ENCODE measurements at places on chromosomes 13 and 19.

GRCh38 chr13:38013676-38014075 lies 144.1 kb upstream of the TRPC4 start:
- no peak for DNase-seq

GRCh38 chr13:35796623-35797022 lies 320.1 kb upstream of the MAB21L1 start:
- DNase-seq = no peak

DNA sequence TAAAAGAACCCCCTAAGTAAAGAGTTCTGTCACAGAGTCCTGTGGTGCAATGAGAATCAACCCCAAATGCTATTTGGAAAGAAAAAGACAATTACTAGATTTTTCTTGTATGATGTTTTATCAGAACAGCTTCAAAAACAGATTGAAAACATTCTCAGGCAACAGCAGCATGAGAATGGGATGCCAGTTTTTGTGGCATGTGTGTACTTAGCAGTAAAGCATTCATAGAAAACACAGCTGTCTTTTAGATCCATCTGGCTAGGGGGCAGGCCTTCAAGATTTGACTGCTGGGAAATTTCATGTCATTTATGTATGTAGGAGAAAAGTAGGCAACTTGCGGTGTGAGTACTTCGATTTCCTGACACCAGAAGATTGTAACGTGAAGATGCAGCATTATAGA lies 170.5 kb upstream of the HTR2A start:
- no peak for DNase-seq

DNA sequence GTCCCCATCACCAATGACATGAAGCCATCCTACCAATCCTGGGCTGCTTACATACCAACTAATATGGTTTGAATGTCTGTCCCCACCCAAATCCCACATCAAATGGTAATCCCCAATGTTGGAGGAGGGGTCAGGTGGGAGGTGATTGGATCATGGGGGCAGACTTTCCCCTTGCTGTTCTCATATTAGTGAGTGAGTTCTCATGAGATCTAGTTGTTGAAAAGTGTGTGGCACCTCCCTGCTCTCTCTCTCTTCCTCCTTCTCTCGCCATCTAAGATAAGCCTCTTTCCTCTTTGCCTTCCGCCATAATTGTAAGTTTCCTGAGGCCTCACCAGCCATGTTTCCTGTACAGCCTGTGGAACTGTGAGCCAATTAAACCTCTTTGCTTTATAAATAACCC lies 53.6 kb upstream of the FAM124A start:
- DNase-seq = peak; percentile 59

GRCh38 chr19:58476498-58477015 lies 405 bp downstream of the ZNF446 start:
- DNase-seq = no peak

DNA sequence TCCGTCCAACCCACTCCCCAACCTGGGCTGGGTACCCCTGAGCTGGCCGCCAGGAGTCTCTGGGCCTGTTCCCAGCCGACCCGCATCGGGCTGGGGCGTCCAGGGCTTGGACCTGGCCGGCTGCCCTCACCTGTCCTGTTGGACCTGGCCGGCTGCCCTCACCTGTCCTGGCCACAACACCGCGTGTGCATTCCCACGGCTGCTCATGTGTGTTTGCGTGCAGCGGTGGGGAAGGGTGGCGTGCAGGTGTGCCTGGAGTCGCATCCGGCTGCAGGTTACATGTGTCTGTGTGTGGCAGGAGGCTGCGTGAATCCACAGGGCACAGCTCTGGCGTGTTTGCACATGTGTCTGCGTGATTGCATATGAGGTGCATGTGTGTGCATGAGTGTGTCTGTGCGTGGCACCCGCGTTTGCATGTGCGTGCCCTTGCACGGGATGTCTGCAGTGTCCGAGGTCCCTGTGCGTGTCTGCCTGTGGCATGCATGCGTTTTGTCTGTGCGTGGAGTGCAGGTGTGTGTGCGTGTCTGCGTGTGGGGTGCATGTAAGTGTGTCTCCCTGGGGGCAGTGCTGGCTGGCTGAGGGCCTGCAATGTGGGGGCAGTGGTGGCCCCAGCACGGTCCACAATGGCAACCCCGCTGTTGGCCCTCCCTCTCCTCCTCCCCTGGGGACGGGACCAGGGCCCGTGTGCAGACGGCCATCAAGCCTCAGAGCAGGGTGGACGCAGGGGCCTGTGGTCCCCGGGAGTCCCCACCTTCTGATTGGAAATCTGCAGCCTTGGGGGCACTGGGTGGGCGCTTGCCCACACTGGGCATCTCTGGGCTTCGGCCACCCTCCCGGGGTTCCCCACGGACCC lies 3.4 kb downstream of the EFNA2 start:
- DNase-seq = no peak

DNA sequence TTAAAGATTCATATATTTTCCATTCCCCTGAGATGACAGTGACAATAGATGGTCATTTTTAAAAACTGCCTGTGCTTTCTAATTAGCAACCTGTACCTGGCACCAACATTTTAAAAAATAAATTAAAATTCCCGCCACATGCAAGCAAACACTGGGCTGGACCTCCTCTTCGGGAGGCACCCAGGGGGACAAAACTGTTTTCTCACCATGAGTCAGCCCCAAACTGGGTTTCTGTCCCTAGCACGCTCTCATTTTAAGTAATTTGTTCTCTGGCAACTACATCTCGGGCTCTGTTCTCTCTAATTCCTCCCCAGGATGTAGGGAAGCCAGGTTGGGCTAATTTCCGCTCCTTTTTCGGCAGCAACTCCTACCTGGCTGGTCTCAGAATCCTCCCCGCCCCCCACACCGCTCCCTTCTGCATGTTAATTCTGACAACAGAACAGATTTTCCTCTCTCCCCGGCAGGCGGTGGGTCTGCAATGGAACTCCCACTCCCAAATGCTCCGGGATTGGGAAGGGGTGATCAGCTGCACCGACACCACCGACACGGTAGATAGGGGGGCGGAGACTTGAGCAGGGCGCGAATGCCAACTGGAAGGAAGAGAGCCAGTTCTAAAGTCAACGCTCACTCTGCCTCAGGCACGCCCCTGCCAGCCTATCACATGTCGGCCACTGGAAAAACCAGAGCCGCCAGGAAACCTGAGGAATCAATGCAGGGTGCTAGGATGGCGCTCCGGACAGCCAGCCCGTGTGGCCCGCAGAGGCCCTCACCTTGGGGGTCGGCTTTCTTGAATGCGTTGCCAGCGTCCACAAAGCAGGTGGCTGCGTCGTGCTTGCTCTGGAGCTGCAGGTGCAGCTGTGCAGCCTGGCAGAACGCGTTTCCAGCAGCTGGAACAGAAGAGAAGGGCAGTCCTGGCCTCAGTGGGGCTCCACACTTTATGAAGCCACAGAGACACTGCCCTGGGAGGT lies 14.7 kb downstream of the NAPA start:
- peak; percentile 71 for DNase-seq

- DNase-seq = no peak
These were observed 137.0 kb downstream of the SLITRK6 start for GRCh38 chr13:85662186-85662585.

DNA sequence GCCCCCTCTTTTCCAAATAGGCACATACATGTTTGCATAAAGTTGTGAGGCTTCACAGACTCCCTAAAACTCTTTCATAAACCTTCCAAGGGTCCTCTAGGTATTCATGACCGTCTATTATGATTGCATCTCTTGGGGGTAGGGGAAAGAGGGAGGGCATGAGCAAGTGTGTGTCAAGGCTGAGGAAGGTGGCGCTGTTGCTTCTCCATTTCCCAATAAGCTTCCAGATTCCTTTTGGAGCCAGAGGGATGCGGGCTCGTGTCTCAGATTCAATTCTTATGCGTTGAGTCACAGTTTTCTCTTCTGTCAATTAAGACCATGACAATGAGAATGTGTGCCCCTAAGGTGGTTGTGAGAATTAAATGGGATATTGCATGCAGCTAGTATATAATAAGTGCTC lies 51.0 kb upstream of the CYP2A7 start:
- DNase-seq = peak; percentile 77

DNA sequence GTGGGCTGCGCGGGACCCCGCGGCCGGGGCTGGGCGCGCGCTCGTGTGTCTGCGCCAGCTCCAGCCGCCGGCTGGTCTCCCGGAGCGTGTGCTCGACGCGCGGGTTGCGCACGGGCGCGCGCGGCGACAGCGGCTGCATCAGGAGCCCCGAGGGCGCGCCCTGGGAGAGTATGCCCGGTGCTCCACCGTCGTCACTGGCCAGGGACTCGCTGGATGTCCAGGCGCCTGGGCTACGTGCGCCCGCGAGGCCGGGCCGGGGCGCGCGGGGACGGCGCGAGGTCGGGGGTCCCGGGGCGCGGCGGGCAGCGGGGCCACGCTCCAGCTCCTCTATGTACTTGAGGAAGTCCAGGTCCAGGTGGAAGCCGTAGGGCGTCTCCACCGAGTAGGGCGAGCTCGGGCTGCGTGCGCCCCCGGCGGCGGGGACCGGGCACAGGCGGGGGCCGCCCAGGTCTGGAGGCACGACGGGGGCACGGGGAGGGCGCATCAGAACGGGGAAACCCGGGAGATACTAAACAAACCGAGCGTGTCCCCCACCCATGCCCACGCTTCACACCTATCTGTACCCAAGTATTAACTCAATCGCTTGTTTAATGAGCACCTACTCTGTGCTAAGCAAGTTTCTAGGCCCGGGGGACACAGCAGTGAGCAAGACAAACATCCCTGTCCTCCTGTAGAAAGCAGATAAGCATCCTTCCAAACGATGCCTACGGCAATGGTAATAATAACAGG lies 7.6 kb downstream of the KANK3 start:
- DNase-seq = peak; percentile 76

DNA sequence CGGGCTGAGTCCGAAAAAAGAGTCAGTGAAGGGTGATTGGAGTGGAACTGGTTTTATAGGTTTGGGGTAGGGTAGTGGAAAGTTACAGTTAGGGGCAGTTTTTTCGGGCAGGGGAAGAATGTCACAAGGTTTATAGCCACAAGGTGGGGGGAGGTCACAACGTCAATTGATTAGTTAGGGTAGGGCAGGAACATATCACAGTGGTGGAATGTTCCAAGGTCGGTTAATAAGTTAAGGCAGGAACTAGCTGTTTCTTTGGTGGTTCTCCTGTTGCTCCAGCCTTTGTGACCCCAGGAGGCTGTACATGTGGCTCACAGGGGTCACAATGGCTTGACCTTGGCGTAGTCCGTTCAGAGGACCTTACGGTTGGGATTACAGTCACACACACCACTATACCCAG lies 20.3 kb downstream of the RDH8 start:
- DNase-seq = no peak

- DNase-seq = peak; percentile 66
These were observed 49.6 kb downstream of the DOCK9 start for GRCh38 chr13:98927951-98928927.

Data from GM23338 (cell line).